ENCODE measurements at places on chromosomes 16 and 17.

GRCh38 chr17:76714822-76715495, 4.2 kb upstream of the MXRA7 start:
- DNase-seq: peak; percentile 58

DNA sequence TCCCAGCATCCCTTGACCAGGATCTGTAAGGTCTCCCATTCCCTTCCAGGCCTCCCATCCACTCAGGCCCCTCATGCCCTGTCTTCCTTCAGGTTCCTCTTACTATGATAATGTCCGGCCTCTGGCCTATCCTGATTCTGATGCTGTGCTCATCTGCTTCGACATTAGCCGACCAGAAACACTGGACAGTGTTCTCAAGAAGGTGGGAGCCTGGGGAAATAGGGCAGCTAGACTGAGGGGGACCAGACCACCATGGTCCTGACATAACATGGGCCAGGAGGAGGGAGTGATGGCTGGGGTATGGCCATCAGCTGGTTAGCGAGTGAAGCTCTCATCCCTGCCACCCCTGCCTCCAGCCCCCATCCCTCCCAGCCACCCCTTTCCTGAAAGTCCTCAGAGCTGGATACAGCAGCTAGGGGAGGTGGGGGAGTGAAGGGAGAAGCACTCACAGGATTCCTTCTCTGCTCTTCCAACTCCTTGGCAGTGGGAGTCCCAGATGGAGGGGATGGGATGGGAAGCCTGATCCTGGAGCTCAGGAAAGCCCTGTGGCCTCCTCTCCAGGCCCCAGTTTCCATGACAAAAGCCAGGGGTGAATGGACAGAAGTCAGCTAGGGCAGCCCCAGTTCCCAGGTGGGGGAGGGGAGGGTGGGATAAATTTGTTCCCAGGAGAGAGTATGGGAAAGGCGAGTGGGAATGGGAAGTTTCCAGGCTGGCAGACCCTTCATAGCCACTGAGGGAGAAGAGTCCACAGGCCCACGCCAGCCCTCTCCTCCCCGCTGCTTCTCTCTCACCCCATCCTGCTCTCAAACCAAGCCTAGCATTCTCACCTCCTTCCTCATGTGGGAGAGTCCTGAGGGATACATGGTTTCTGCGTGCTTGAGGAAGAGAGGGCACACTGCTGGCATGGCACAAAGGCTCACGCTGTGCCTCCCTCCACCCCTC, 2.3 kb downstream of the RND2 start:
- no peak for DNase-seq

DNA sequence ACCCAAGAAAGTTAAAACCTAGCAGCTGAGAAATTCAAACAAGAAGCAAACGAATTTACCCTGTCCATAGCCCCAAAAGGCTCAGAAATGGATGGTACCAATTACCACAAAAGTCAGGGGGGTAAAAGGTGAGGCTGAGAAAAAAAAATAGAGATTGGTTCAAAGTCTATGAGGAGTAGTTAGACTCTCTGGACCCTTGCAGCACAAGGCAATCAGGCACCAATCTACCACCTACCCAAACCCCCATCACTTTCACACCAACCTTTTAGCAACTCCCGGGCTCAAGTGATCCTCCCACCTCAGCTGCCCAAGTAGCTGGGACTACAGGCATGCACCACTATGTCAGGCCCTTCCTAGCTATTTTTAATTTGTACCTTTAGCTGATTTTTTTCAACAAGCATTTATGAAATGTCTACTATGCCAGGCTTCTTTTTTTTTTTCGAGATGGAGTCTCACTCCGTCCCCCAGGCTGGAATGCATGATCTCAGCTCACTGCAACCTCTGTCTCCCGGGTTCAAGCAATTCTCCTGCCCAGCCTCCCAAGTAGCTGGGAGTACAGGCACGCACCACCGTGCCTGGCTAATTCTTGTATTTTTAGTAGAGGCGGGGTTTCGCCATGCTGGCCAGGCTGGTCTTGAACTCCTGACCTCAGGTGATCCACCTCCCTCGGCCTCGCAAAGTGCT, 40.8 kb downstream of the USP32 start:
- DNase-seq: no peak

GRCh38 chr17:61404663-61404912, 4.9 kb downstream of the TBX2 start:
- no peak for DNase-seq

- peak; percentile 32 for DNase-seq
Measured at GRCh38 chr17:80260791-80261158, at the start of gene RNF213. Gene RNF213 (plus strand): TSS chr17:80260852. CDS start chr17:80263682, 2,830 bp downstream.

GRCh38 chr16:15729152-15729551, 79.1 kb downstream of the NDE1 start:
- no peak for DNase-seq

GRCh38 chr17:36695082-36695481, 93.7 kb downstream of the MRM1 start:
- no peak for DNase-seq

GRCh38 chr16:87922250-87922871, 14.0 kb downstream of the CA5A start:
- DNase-seq: no peak

DNA sequence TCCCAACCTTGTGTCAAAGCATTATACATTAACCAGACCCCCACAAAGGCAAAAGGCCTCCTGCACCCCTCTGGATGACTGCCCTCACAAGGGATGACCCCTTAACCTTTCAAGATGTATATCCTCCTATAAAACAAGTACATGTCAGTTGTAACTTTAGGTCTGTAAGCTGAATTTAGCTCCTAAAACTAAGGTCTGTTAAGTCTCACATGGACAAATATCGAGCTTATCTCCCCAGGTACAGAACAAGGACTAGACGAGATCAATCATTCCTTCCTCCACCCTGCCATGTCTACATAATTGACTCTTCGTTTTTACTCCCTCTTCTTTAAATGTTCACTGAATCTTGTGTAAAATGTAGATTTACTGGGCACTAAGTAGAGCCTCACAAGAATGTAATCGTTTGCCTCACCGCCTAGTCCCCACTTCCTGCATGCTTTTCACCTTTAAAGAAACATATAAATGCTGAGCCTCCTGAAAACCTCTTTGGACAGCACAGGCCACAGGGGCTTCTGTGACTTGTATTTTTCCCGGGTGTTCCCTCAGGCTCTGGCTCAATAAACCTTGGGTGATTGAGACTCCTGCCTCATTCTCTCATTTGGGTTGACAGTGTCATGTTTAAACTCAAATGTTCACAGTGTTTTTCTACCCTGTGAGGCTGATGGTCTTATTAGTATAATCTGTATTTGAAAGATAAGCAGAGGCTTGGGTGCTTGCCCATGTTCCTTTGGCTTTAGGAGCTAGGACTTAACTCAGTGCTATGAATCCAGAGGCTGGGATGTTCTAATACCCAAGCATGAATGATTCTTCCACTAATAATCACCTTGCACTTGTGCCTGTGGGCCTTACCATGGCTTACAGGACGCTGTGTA, 37.6 kb downstream of the MMD start:
- DNase-seq: no peak

- no peak for DNase-seq
Measured at GRCh38 chr16:26658486-26658885, 408.2 kb upstream of the C16orf82 start.

- DNase-seq: no peak
Measured at GRCh38 chr17:52149626-52150025, 8.9 kb downstream of the CA10 start.

DNA sequence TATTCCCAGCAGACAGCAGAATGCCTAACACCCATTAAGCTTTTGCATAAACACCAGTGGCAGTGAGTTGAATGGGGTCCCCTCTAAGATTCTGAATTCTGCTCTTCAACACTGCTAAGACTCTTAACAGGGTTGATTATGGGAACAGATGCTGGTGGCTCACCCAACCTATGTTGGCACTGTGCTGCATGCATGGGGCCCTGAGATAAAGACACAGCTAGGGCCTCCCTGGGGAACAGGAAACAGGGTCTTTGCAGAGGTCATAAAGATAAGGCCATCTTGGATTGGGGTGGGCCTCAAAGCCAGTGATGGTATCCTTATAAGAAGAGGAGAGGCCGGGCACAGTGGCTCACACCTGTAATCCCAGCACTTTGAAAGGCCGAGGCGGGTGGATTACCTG, 190.8 kb downstream of the SLC39A11 start:
- no peak for DNase-seq

GRCh38 chr16:52254746-52255145, 292.2 kb downstream of the TOX3 start:
- DNase-seq: peak; percentile 23

DNA sequence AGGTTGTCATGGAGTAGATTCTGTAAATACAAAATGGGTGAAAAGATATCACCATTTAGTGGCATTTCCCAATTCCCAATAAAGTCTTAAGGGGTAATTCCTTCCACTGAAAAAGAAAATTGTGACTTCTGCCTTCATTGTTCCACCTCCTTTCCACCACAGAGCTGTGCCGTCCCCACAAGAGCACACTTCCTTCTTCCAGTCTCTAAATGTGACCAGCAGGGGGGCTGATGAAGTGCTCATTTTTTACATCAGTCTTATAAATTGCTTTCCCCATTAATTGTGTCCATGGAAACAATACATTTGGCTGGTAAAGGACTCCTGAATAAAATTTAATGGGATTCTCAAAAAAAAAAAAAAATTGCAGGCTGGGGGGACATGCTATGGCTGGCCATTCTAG, 260.8 kb upstream of the PSMD7 start:
- DNase-seq: peak; percentile 54

DNA sequence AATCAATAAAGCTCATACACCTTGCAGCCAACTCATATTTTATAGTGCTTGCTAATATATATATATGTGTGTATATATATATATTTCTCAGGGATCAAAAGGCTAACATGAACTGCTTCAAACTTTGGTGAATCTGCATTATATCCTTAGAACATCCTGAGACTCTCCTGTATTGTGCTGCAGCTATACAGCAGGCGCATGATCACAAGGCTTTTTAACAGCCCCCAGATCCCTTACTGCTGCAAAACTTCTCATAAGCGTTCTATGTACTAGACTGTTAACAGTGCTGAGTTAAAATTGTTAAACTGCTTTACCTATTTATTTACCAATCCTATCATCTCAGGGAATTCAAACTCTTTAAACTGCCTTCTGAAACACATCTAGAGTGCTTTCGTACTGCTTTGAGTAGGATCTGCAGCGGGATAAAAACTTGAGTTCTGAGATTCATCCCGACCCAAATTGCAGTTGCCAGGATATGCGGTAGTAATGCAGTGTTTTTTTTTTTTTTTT, 1.3 kb downstream of the GPATCH8 start:
- DNase-seq: peak; percentile 12

GRCh38 chr16:79372503-79373184, 227.9 kb downstream of the MAF start:
- DNase-seq: peak; percentile 63

DNA sequence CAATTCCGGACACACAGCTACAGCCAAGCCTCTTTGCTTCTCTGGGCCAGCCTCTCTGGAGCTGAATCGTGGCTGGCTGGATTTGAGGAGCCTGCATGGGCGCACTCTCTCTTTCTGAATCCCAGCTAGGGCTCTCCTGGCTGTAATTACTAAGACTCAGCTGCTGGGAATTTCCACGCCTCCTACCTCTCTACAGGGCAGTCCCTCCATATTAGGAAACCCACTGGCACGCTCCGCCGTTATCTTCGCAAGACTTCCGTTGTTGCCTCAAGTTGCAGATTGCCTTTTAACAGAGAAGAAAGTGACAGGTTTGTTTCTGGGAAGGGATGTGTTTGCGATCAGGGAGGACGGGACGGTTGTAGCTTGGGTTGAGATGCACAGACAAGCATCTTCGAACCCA, 188.4 kb upstream of the NLRP1 start:
- DNase-seq: peak; percentile 67

DNA sequence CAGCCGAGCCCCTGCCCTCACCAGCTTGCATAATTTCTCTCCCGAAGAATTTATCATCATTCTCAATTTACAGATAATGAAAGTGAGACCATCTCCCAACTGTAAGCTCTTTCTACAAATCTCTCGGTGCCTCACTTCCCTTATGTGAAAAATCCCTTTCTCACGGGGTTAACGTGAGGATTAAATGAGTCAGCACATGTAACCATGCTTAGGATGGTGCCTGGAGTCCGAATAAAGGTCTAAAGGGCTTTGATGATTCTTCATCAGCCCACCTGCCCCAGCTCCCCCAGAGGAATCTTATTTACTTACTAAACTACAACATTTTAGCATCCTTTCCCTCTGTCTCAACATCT, 24.8 kb upstream of the PIK3R6 start:
- no peak for DNase-seq

DNA sequence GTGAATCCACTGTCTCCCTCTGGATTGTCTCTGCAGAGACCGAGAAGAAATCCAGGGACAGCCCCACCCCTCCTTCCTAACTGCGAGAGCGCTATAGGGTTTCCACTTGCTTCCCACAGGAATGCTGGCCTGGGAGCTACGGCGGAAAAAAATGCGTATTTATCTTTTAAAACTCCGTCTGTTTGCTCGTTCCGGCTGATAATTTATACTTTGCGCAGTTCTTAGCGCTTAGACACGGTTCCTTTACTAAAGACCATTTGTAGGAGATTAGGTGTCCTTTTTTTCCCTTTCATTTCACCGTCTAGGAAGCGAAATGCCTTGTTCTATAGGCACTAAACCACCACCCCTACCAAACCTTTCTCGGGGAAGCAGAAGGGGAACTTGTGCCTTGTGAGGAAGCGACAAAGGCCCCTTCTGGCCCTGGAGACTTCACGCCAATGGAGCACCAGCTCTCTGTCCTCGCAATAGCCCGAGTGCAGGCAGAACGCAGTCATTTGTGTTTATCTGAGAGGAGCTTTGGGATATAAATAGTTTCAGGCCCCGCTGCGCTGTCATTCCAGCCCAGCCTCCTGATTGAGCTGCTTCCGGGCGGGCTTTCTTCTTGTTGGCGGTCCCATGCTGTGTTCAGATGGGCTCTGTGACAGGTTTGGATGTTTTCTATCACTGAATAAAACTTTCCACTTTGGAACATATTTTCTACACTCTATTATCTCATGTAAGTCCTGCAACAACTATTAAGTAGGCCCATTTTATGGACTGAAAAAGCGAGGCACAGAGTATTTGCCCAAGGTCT, 791 bp upstream of the SUPT4H1 start:
- peak; percentile 55 for DNase-seq

DNA sequence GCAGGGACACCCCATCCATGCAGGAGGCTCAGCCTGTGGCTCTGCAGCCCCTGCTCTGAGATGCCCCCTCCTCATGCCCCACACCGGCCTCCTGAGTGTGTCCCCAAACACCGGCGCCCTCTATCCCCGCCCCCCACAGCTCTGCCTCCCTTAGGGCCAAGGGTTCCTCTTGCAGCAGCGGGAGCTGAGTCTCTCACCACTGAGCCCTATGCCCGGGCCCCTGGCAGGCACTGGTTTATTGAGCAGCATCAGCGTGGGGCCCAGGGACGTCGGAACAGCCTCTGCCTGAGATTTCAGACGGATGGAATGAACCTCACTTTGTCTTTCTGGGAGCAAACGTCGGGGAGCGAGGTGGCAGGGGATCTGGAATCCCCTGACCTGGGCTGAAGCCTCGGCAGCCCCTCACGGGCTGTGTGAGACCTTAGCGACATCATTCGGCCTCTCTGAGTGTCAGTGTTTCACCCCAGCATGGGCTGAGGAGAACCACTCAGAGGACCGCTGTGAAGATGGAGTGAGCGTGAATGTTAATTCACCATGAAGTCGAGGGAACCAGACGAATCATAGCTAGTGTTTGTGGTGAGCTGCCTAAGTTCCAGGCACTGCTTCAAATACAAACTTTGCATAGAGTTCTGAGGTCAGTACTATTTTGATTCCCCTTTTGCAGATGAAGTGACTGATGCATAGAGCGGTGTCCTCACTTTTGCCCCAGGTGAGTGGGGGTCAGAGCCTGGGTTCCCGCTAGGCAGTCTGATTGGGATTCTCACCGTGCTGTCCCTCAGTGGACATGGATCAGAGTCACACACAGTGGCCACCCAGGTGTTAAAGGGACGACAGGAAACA, 5.3 kb upstream of the C16orf74 start:
- DNase-seq: peak; percentile 27

All from fibroblast of skin of right quadriceps (primary cell).